ENCODE measurements at places on chromosomes 4 and X.

DNA sequence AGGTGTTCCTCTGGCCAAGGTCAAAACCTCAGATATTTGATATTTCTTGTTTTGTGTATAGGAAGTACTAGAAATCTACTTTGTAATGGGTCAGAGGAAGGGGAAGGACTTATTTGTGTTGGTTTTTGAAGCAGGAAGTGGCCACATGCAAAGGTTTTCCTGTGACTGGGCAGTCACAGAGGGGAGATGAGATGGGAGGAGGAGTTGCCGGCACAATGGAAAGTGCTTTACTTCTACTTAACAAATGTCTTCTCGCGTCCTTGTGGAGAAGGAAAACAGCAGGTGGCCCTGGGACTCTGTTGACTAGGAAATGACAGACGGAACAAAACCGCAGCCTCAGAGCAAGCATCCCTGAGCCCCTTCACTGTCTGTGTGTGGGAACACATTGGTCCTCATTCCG, 46.6 kb downstream of the SHROOM2 start:
- no peak for DNase-seq

- no peak for DNase-seq
Observed at GRCh38 chr4:84503495-84504437, 4.7 kb upstream of the NKX6-1 start.

DNA sequence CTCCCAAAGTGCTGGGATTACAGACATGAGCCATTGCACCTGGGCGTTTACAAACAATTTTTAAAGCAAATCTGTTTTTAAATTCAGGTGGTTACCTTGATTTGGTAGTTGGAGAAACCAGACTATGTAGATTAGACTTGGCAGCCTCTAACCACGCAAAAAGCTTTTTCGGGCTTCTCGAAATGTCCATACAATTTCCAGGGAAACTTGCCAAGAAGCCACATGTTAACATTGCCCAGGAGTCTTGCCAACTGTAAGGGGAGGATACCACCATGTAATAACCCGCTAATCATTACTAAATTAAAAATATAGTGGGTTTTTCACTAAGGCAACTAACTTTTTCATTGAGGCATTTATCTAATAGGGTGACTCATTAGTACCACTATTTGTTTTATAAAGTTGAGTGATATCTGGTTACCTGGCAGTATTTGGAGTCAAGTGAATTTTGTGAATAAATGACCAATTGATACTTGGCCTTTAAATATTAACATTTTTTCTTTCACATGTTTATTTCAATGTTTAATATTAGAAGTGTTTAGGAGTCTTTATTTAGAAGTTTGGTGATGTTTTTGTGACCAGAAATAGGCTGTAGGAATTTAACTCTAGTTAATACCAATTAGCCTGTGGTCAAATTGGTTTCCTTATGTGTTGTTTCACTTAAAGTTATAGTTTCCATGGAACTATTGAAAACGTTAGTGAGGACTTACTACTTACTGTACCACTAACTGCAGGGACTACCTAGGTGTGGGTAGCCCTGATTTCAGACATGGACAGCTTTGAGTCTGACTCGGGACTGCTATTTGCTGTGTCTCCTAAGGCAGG, 61.3 kb downstream of the CLDN34 start:
- DNase-seq: no peak

DNA sequence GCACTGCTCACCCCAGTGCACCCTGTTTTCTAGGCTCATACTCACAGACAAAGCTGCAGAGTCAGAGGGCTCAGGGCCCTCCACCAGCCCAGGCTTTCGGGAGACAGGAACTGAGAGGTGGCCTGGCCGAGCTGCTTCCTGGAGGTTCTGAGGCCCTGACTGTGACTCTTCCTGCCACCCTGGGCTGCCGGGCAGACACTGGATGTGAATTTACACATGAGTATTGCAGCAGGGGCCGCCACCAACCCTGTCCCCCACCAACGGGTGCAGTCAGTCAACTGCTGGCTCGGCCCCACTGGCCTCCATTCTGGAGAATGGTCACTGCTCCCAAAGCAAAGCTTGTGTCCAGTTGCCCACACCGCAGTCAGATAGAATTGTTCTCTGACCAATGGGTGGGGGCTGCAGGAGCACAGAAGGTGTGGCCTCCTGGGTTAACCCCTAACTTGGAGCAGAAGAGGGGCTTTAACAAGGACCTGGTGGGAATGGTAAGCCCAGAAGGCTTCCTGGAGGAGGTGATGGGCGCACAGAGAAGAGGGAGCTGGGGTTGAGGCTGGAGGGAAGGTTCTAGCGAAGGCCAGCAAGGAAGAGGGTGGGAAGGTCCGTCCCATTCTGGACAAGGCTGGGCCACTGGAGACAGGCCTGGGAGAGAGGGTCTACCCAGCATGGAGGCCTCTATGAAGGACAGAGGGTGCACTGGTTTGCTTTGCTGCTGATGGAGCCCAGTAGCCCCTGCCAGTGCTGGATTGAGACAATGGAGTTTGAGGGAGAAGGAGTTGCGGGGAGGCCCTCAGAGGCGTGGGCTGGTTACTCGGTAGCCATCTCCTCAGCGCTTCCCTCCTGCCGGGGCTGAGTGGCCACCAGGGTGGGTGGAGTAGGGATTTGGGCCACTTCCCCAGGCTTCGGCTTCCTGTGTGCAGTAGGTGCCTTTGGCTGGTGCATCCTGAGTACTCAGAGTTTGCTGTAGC, 135.3 kb downstream of the CPZ start:
- DNase-seq: no peak

- no peak for DNase-seq
Observed at GRCh38 chrX:13024986-13025385, 19.4 kb downstream of the FAM9C start.

- DNase-seq: no peak
Observed at GRCh38 chrX:1679238-1679637, 64.4 kb downstream of the ASMT start.

- DNase-seq: no peak
Observed at GRCh38 chr4:9847968-9848748, 66.7 kb downstream of the DRD5 start.

DNA sequence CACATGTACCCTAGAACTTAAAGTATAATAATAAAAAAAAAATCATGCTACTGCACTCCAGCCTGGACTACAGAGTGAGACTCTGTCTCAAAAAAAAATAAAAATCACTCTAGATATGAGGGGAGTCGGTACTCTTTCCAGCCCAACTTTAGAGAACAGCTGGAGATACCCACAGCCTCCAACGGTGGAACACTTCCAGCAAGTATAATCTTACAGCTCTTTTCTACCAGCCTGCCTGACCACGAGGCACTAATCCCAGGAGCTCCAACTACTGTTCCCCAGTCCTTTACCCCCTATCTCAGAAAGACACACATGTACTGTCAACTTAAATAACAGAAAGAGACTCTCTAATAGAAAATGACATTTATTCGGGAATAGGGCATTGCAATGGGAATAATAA, 46.8 kb downstream of the STEEP1 start:
- DNase-seq: no peak

- no peak for DNase-seq
Observed at GRCh38 chr4:14434483-14434882, 567.8 kb upstream of the CPEB2 start.

DNA sequence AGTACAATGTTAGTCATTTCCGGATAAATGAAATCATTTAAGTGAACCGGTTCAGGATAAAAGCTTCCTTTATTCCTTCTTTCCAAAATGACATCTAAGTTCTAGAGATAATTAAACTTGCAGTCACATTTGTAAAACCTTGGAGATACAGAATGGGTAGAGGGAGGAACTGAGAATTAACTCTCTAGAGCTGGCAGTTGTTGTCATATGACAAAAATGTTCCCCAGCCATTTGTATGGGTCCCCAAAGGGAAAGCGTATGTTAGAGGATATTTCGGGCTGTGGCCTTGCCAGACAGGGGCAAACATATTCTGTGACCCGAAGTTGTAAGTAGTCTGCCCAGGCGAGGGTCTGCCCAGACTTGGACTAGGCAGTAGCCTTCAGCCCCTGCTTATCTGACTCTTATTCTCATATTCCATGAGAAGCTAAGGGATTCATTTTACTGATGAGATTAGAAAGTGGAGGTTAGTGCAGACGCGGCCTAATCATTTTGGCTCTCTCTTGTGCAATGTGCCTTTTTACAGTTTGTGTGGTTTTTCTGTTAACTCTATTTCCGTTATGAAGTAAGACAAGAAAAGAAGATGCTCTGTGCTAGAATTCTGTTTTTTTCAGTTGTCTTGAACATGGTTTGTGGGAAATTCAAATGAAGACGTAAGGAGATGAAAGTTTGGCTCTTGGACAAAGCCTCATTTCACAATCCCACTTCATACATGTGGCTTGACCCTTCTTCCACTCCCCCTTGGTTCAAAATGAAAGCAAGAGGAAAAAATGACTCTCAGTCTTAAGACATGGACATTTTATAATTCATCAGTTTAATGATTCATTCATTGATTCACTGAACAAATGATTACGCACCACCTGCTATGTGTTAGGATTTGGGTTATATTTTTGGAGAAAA, 2394.2 kb upstream of the AGA start:
- no peak for DNase-seq

Measured in activated CD4-positive, alpha-beta T cell treated with anti-CD3 and anti-CD28 coated beads, Interleukin-2, amount 50 U/mL, for 4 hours (primary cell).